Right atrium auricular region (tissue), 2 donors: ENCODE measurements at places on chromosomes 3 and 15. TPM values are rescaled to one million over a fixed set of nuclear protein-coding genes. Genes with fewer than 3 reads are reported as not detected.

Gene ZIC4
- not detected for total RNA-seq

- DNase-seq = no peak
Measured at GRCh38 chr3:130779486-130779885, 32.9 kb upstream of the PIK3R4 start.

- no peak for DNase-seq
Measured at GRCh38 chr3:156341332-156341731, 213.6 kb downstream of the SSR3 start.

DNA sequence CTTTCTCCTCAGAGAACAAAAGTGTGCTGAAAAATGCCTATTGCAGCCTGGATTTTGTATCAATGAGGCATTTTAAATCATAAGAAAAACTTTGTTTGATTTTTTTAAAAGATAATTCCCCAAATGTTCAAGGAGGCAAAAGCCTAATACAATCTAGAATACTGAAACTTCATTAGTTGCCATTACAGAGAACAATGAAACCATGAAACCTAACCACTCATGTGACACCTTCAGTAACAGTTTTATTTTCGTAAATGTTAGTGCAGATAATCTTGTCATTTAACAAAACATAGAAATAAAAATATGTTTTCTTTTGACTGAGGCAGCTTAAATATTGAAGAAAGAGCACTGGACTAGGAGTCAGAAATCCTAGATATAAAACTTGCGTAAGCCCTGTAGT, 655.9 kb downstream of the RBMS3 start:
- no peak for DNase-seq
